Fibroblast of skin of right biceps (primary cell): ENCODE measurements at places on chromosomes 1 and 21.
A peak's percentile ranks its signal among the peaks of the same experiment; 100 is the strongest.

DNA sequence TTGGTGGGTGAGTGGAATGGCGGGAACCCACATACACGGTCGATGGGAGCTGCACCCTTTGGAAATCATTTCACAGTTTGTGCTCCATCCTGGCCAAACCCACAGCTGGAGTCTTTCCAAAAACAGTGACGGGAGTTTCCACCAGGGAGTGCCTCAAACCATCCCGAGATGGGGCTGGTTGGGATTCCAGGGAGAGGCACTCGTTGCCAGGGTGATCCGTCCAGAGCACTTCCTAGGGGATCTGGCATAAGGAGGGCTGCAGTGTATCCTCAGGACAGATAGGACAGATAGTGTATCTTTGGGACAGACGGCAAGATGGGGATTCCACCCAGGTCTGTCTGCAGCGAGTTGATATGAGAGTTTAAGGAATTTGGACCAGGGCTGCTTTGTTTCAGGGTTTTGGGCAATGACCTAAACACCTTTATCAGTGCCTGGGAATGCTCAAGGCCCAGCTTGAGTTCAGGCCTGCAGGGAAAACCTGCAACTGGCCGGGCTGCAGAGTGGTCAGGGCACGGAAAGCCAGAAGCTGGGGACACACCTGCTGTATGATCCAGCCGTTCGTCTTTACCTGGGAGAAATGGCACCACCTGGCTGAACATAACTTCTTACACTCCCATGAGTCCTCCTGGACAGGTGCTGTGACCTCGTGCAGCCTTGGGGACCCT lies 3.4 kb upstream of the POFUT2 start:
- DNase-seq, result peak; percentile 47

DNA sequence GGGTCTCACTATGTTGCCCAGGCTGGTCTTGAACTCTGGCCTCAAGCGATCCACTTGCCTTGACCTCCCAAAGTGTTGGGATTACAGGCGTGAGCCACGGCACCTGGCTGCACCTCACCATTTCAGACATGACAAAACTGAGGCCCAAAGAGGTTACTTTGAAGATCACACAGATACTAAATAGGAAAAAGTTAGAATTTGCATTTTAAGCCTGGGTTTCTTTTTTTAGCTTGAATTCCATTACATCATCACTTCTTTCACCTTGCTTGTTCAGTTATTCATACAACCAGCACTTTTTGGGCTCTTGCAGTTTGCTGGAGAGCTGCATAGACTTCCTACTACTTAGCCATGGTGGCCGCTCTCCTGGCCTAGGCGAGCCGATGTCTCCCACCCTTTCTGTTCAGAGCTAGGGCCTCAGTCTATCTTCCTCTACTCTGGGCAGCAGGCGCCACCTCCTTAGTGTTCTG lies 16.3 kb upstream of the CD2 start:
- no peak for DNase-seq

DNA sequence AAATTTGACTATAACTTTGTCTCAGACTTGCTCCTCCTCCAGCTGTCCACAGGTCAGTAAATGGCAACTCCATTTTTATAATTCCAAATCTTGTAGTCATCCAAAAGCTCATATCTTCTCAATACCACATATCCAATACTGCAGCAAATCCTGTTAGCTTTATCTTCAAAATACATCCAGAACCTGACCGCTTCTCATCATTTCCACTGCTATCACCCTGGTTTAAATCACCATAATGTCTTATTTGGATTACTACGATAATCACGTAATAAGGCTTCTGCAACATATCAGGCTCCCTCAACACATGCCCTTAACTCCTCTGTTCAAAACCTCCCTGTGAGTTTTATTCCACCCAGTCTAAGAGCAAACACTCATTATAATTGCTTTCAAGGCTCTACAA lies 34.5 kb downstream of the ERO1B start:
- peak; percentile 0 for DNase-seq

GRCh38 chr1:18746981-18747380 lies 112.5 kb downstream of the TAS1R2 start:
- DNase-seq, result no peak
